Coronary artery (tissue), 2 donors: ENCODE measurements at places on chromosomes 12 and 14.

DNA sequence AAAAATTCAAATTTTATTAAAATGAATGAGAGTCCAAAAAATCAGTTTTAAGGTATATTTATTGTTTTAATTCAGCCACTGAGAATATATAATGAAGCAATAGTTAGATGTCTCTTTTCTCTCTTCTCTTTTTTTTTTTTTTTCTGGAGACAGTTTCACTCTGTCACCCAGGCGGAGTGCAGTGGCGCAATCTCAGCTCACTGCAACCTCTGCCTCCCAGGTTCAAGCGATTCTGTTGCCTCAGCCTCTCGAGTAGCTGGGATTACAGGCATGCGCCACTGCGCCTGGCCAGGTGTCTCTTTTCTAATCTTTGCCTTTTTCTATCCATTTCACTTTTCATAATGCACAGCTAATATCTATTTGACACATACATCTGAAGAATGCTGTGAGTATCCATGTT lies 307.1 kb upstream of the RGS6 start:
- no peak for DNase-seq

GRCh38 chr14:45610318-45610717 lies 357.3 kb upstream of the MIS18BP1 start:
- no peak for DNase-seq

DNA sequence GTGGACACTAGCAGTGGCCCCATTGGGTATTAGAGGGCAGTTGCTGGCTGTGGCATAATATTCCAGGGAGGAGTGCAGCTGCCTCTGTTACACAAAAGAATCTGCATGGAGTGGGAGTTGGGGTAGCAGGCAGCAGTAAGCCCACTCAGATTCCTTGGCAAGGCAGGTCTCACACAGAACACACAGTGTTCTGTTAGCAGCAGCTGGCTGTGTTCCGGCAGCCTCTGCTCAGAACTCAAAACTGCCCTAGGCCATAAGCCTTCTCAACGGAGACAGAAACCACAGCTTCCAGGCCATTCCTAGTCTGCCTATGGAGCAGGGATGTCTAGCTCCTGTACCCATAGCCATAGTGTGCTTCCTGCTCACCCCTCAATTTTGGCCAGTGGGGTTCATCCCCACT lies 1085.4 kb downstream of the SLC6A15 start:
- DNase-seq = no peak

DNA sequence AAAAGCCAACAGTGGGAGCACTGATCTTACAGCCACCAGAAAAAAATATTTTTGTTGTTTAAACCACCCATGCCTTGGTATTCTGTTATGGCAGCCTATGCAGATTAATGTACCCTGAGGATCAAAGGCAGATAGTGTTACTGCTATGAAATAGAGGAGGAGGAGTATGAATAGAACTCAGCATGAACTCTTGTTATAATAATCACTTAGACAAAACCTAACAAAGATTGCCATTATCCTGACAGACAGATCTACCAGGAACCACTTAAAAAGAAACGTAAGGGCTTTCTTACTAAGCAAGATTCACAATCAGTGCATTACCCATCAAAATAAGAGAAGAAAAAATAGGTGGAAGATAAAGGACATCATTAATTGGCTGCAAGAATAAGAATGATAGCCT lies 558.3 kb downstream of the GALC start:
- no peak for DNase-seq

DNA sequence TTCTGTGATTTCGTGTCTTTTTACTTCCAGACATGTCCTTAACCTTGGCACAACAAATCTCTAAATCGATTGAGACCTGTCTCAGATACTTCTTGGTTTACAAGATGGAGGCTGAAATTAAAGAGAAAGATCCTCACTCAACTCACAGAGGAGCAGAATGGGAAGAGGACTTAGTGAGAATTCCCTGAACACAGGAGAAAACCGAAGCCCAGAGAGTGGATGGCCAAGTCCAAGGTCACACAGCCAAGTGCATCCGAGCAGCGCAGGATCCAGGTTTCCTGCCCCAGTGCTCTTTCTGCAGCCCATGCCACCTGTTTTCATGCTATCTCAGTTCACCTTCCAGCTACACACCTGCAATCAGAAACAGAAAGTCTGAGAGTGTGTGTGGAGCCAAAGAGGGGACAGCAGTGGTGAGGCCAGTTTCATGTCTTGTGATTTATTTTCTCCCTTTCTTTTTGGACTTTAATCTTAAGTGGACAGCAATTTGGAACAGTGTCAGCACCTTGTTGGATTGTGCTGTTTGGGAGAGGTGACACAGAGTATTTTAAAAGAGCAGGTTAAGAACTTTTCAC lies 22.9 kb upstream of the TCL1B start:
- DNase-seq = no peak

GRCh38 chr12:12837025-12837812 lies 24.1 kb downstream of the DDX47 start:
- peak; percentile 76 for DNase-seq

DNA sequence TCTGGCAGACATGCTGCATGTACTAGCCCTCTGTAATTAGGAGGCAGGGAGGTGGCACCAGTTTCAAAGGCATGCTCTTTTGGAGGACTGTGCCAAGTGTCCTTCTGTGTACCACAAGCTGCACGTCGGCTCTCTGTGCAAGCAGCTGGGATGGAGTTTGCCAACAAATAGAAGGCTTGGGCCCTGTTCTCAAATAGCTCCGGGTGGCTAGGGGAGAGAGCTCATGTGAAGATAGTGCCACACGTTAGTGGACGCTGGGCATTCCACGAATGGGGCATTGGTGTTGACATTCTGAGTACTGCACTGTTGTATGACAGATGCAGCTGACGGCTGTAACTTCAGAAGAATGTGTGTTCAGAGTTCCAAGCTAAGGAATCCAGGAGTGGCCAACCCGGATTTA lies 4.4 kb downstream of the AACS start:
- no peak for DNase-seq

- no peak for DNase-seq
Observed at GRCh38 chr12:132061641-132062430, 82.3 kb downstream of the DDX51 start.

DNA sequence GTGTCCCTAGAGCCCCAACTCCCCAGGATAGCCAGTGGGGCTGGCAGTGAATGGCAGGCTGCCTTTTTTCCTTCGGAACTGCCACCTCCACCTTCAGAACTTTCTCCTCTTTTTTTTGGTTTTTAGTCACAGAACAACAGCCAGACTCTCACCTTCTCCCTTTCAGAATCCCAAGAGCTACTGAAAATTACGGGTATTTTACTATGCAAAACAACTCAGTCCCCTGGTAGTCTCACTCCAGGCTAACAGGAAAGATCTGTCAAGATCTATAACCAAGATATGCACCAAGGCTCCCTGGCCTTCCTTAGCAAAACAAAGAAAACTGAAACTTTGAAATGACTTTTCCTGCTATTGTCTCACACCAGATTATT lies 12.5 kb downstream of the PLEKHG6 start:
- no peak for DNase-seq

- DNase-seq = no peak
Observed at GRCh38 chr12:89181271-89181920, 170.9 kb downstream of the DUSP6 start.

- DNase-seq = no peak
Observed at GRCh38 chr14:71730471-71730870, 201.8 kb upstream of the RGS6 start.

DNA sequence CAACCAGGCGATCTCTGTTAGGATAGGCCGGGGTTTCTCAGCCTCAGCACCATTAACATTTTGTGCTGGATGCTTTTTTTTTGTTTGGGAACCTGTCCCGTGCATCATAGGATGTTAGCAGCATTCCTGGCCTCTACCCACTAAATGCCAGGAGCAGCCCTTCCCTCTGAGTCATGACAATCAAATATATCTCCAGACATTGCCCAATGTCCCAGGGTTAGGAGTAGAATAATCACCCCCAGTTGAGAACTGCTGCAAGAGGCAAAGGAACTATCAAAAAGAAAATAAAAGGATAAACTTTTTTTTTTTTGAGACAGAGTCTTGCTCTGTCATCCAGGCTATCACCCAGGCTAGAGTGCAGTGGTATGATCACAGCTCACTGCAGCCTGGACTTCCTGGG lies 76.0 kb downstream of the ACACB start:
- no peak for DNase-seq

DNA sequence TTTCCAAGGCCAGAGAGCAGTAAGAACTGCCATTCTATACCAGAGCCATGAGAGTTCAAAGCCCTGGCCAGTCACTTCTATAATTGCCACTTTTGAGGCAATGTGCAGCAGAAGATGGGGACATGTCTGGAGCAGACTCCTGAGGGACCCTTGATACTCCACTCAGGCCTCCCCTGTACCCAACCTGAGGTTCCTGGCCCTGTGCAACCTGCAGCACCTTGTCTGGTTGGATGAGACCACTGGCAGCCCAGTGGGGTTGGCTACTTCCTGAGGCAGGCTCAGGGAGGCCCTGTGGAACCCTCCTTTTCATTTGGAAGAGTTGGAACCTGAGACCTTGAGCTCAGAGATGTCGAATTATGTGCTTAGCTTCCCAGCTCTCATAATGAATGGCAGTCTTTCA lies 54.4 kb downstream of the GALNT16 start:
- no peak for DNase-seq

- DNase-seq = peak; percentile 72
Observed at GRCh38 chr14:54782751-54783659, 119.6 kb downstream of the GCH1 start.

GRCh38 chr14:106787626-106788025 lies 1261.2 kb downstream of the TMEM121 start:
- no peak for DNase-seq

DNA sequence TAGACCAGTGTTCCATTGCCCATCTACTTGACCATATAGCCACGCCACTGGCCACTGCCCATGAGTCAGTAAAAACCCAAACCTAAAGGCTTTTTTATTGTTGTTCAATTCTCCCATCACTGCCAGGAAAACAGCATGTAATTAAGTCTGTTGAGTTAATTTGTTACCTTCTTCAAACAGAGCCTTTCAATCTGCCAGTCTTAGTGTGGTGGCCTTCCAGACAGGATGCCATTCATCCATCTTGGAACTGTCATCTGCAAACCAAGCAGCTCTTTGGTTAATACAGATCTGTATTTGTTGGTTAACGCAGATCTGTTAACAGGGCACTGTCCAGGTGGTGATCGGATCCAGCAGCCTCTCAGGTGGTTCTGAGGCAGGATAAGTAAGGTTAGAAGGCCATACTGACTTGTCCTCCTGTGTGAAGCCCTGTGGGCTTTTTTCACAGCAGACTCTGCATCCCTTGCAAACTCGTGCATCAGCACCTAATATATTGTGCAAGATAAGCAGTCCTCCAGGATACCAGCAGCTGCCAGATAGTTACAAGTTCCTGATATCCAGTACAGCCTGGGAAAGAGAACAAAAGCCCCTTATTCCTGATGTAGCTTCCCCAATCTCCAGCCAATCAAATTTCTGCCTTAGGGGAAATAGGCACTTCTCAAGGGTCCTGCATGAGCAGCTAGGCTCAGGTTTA lies 59.1 kb upstream of the DHRS4 start:
- no peak for DNase-seq

DNA sequence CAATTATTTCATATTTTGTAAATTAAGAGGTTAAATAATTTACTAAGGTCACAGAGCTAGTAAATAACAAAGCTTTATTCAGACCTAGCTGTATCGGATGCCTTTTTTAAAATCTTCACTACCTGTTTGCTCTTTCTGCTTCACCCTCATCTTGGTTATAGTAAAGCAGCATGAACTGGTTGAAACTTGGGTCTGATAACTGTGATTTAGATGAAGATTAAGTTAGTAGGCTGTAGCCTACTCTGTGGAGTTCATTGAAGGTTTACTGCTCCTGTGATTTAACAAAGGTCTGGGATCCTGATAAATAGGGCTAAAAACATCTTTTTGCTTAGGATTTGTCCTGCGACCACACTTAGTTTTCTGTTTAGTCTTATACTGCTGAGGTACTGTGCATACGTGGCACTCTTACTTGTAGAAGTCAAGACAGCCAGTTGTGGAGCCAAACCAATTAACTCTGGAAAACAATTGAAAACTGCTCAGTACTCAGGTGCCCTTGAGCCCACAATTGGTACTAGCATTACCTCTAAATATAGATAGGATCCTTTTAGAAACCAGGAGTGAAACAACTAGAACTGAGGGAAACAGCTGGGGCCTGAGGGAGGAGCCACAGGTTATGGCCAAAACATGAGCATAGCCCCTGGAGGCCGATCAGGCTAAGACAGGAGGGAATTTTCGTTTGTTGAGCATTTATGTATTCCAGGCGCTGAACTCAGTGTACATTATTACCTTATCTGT lies 2.3 kb downstream of the SPATS2 start:
- DNase-seq = no peak

GRCh38 chr14:54121466-54122027 lies 164.9 kb upstream of the BMP4 start:
- DNase-seq = no peak

- peak; percentile 55 for DNase-seq
Observed at GRCh38 chr14:68656452-68656851, 136.4 kb downstream of the ZFP36L1 start.

GRCh38 chr12:67357376-67358125 lies 88.4 kb downstream of the CAND1 start:
- no peak for DNase-seq

GRCh38 chr14:92646952-92647796 lies 101.3 kb downstream of the LGMN start:
- no peak for DNase-seq

GRCh38 chr12:4030929-4031702 lies 157.9 kb upstream of the PARP11 start:
- DNase-seq = peak; percentile 94

DNA sequence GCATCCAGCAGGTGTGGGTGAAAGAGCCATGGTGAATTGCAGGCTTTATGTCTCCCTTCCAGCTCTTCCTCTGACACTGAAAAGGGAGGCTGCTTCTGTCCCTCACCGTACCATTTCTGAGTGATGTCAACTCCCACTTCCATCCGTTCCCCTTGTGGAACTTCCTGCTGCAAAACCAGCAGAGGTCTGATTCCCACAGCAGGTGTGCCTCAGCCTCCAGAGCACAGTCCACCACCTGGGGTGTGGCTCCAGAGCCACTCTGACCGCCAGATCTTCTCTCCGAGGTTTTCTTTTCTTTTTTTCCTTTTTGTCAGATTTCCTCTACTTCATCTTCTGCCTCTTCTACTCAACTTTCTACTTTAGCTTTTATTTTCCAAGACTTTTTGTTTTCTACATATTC lies 62.7 kb downstream of the CDC42BPB start:
- DNase-seq = no peak

DNA sequence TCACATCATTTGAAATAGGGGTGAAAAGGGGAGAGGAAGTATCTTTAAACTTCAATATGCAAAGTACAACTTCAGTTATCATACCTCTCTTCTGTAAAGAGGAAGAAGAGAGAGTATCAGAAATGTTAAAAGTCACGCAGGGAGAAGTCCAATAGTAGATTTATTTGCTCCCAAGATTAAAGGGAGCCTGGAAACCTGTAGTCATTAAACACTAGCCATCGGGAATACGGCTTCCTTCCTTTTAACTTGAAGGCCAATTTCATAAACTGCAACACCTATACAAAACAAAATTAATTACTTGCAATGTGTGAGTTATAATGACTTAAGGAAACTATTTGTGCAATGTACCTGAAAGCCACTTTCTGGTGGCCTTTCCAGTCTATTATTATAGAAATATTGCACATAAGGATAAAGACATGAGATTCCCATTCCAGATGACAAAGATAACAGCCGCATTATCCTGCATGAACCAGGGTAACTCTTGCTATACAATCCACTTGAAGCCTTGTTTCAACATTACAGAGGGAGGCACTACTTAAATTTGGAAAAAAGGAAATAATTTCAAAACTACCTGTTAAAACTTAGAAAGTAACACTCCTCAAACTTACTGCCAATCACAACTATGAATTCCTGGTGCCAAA lies 4.6 kb downstream of the BTG1 start:
- DNase-seq = no peak

GRCh38 chr12:40226705-40227104 lies 1.9 kb downstream of the LRRK2 start:
- peak; percentile 85 for DNase-seq
